B cell (primary cell): ENCODE measurements at places on chromosomes 3 and 15. TPM values are rescaled to one million over a fixed set of nuclear protein-coding genes. Genes with fewer than 3 reads are reported as not detected.

DNA sequence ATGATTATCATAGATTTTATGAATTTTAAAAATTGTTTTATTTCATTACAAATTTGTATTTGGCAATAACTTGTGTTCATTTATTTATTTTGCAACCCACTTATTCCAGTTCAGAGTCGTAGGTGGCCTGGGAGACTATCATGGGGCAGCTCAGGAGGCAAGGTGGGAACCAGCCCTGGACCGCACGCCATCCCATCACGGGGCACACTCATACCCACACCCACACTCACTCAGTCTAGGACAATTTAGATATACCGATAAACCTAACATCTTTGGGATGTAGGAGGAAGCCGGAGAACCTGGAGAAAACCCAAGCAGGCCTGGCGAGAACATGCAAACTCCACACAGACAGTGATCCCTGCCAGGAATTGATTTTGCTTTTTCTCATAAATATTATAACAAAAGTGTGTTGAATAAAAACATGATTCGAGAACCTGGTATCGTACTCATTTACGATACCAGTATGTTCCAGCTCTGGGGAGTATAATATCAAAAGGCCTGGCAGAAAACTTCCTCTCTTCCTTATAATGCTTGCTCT, 205.3 kb downstream of the NFKBIZ start:
- H3K36me3 ChIP-seq, result no peaks in the 10 kb centered on the region
- H3K4me1 ChIP-seq, result peaks cover 29% of the 10 kb centered on the region
- no peak for DNase-seq
- no peak overlapping the region for H3K4me3 ChIP-seq

- H3K4me3 ChIP-seq, result no peak overlapping the region
- DNase-seq, result no peak
Measured at GRCh38 chr3:52458770-52459545, 3.6 kb downstream of the NISCH start.

PEX5L gene
- total RNA-seq, result not detected in 2 replicates

DNA sequence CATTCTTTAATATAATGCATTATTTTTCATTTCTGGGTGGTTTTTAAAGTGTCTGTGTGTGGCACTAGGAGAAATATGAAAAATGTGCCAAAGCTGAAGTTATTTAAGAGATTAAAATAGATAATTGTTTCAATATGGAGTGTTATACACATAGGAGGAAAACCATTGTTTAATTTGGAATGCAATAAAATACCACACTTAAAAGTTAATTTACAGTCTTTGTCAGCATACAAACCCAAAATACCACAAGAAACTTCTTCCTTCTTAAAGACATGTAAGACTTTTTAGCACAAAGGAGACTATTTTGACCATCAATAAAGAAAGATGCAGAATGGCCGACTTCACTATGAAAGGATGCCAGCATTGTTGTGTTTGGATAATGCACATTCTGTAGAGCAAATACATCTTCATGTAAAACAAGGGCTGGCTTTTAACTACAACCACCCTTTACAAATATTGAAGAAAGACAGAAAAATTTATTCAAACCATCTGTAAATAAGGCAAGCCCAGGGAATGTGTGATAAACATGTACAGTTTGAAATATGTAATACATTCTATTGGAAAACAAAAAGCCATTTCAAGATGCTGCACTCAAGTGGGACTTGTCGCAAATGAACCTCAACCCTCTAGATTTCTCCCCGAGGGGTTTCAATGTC, 1146.6 kb downstream of the ROBO1 start:
- DNase-seq, result no peak
- no peak overlapping the region for H3K27ac ChIP-seq
- H3K4me3 ChIP-seq, result no peak overlapping the region
- no peaks in the 10 kb centered on the region for H3K36me3 ChIP-seq
- no peaks in the 10 kb centered on the region for H3K4me1 ChIP-seq

GRCh38 chr15:93290618-93290946, 201.6 kb upstream of the RGMA start:
- H3K4me3 ChIP-seq, result no peak overlapping the region
- no peak for DNase-seq
- no peaks in the 10 kb centered on the region for H3K4me1 ChIP-seq
- H3K27me3 ChIP-seq, result no peaks in the 10 kb centered on the region

CIDEC gene
- total RNA-seq, result not detected in 2 replicates

HLTF gene
- total RNA-seq, result 19.1 and 22.9 TPM in 2 replicates

- no peak overlapping the region for H3K27ac ChIP-seq
Measured at GRCh38 chr3:42655331-42655888, 1.9 kb downstream of the ZBTB47 start.

- no peaks in the 10 kb centered on the region for H3K4me1 ChIP-seq
- no peak overlapping the region for H3K4me3 ChIP-seq
- no peak for DNase-seq
- H3K36me3 ChIP-seq, result no peaks in the 10 kb centered on the region
- H3K27me3 ChIP-seq, result no peaks in the 10 kb centered on the region
Measured at GRCh38 chr3:130654091-130654490, 92.5 kb downstream of the PIK3R4 start.

- no peaks in the 10 kb centered on the region for H3K4me1 ChIP-seq
- no peaks in the 10 kb centered on the region for H3K27me3 ChIP-seq
- no peak overlapping the region for H3K4me3 ChIP-seq
- H3K36me3 ChIP-seq, result no peaks in the 10 kb centered on the region
Measured at GRCh38 chr3:17850448-17850847, 108.0 kb upstream of the TBC1D5 start.
